ENCODE measurements at places on chromosomes 7 and 10. TPM values are rescaled to one million over a fixed set of nuclear protein-coding genes. Genes with fewer than 3 reads are reported as not detected.

Gene STEAP1B
- 1.8 TPM for total RNA-seq

Gene LRRTM3
- not detected for total RNA-seq

Gene TAS2R4
- total RNA-seq: 0.16 TPM

Gene PRXL2A
- 2.9 TPM for total RNA-seq

Gene TACC2
- 7.9 TPM for total RNA-seq

Gene ADCY1
- total RNA-seq: 0.49 TPM

Gene GDI2
- total RNA-seq: 348 TPM

Gene RAMP3
- total RNA-seq: not detected

Gene NCF1
- total RNA-seq: not detected

Gene ADCYAP1R1
- total RNA-seq: not detected

Gene AZGP1
- total RNA-seq: not detected

Gene DNAH11
- under 0.01 TPM for total RNA-seq

Gene NOLC1
- 51.5 TPM for total RNA-seq

Gene WEE2
- total RNA-seq: not detected

Gene CNTNAP2
- under 0.01 TPM for total RNA-seq
